ENCODE measurements at places on chromosomes 1 and 21.

GRCh38 chr1:65577278-65577677 lies 156.8 kb downstream of the LEPR start:
- DNase-seq, result no peak

- DNase-seq, result no peak
Observed at GRCh38 chr21:28938726-28939125, 54.0 kb downstream of the LTN1 start.

- DNase-seq, result no peak
Observed at GRCh38 chr1:94160811-94161210, 39.9 kb upstream of the ABCA4 start.

DNA sequence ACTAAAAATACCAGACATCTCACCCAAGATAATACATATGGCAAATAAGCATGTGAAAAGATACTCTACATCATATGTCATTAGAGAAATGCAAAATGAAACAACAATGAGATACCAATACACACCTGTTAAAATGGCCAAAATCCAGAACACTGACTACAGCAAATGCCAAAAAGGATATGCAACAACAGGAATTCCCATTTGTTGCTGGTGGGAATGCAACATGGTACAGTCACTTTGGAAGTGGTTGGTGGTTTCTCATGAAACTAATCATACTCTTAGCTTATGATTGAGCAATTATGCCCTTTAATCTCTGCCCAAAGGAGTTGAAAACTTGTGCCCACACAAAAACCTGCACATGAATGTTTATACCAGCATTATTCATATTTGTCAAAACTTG lies 6.4 kb upstream of the RGS2 start:
- DNase-seq, result no peak

GRCh38 chr21:38439426-38439825 lies 58.9 kb downstream of the ERG start:
- DNase-seq, result no peak
